ENCODE measurements at places on chromosomes 3 and 15. TPM values are rescaled to one million over a fixed set of nuclear protein-coding genes. Genes with fewer than 3 reads are reported as not detected.

GRCh38 chr3:121995161-121996137, 26.6 kb downstream of the ILDR1 start:
- DNase-seq: peak; percentile 86

DNA sequence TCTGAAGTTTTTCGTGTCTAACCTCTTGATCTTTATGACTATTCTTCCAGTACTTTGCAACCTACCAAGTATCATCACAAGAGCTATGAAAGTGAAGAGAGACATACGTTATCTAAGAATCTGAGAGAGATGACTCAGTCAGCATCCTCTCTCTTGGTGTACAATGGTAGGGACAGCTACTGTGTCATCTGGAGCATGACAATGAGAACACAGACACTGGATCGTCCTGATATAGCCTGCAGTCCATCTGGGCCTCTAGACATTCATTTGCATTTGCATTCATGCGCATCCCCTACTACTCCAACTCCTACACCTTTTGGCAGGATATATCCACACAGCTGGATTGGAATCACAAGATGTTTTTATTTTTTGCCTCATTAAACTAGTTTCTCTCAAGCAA, 115.2 kb downstream of the PEX5L start:
- no peak for DNase-seq

- no peak for DNase-seq
Measured at GRCh38 chr3:25826510-25826909, 36.6 kb downstream of the OXSM start.

DNA sequence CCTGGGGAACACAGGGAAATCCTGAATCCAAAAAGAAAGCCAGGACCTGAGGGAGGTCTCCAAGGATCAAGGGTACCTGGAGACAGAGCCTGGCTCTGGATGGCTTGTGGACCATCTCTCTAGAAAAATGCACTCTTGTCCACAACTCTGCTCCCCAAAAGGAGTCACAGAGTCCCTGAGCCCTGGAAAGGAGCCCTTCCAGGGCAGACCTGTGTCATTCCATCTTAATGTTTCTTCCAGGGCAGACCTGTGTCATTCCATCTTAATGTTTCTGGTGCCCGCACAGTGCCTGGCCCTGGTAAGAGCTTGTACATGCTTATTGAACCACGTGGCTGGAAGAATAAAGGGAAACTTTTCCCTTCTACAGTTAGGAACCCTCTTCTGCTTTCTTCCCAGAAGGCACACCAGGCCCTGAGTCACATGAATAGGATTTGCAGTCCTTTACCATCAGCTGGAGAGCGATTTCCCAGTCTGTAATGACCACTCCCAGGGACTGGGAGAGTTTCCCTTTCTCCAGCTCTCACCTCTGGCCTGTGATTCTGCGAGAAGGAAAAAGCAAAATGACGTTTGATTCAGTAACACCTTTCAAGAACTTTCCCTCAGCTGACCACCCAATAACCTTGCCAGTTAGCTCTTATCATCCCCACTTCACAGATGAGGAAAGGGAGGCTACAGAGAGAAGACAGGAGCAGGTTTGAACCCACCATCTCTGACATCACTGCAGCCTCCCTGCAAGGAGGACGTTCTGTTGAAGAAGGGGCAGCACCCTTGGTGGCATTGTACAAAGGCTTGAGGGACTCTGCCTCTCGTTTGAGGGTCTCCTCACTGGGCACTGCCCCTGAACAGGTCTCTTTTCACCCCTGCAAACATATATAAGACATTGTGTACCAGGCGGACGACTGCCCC, 35.8 kb upstream of the SLCO2A1 start:
- no peak for DNase-seq

DNA sequence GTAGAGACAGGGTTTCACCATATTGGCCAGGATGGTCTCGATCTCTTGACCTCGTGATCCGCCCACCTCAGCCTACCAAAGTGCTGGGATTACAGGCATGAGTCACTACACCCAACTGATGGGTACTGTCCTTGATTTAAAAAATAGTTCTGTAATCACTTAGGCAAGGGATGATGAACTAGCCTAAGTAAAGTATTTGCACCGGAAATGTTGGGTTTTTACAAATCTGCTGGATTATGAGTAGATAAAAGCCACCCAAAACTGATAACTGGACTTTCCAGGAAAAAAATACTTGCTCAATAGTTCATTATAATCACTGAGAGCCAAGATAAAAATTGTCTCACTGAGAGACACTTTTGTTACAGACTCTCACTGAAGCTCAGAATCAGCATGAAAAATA, 218.0 kb downstream of the WNT5A start:
- no peak for DNase-seq

- no peak for DNase-seq
Measured at GRCh38 chr3:150583028-150583427, 20.1 kb upstream of the SELENOT start.

- no peak for DNase-seq
Measured at GRCh38 chr3:13352621-13353131, 67.4 kb downstream of the NUP210 start.

GRCh38 chr3:11641683-11642430, 1.9 kb downstream of the VGLL4 start:
- DNase-seq: no peak

- peak; percentile 32 for DNase-seq
Measured at GRCh38 chr3:170414202-170414663, 4.4 kb upstream of the CLDN11 start.

- DNase-seq: no peak
Measured at GRCh38 chr15:75861750-75862402, 18.6 kb downstream of the UBE2Q2 start.

DNA sequence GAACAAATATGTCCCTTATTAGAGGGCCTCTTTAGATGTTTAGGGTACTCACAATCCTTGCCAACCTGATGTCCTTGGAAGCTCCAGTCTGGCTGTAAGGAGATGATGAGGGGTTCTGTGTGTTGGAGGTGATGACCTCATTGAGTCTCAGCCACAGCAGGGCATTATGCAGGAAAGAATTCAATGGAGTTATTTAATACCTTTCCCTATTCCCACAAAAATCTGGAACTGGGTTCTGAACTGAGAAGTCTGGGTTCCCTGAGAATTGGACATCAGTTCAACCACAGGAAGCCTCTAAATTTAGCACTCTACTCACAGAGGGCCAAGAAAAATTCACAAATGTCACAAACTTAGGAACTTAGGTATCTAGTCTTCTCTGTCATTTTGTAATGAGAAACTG, 36.9 kb downstream of the SLC35A5 start:
- DNase-seq: no peak

DNA sequence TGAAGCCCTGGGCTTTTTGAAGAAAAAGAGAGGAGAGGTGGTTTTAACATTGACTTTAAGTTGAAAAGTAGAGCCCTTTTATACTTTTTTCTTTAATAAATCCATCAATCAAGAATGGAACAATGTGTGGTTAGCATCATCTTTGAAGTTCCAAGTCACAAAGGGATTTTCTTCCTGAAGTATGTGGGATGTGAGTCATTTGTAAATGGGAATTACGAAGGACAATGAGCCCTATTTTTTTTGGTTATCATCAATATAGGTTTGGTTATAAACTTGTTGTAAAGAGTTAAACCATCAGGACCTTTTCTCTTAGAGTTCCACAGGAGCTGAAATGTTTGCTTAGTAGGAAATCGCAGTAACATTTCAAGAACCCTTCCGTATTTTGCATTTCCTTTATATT, 38.3 kb downstream of the PIK3CA start:
- no peak for DNase-seq

DNA sequence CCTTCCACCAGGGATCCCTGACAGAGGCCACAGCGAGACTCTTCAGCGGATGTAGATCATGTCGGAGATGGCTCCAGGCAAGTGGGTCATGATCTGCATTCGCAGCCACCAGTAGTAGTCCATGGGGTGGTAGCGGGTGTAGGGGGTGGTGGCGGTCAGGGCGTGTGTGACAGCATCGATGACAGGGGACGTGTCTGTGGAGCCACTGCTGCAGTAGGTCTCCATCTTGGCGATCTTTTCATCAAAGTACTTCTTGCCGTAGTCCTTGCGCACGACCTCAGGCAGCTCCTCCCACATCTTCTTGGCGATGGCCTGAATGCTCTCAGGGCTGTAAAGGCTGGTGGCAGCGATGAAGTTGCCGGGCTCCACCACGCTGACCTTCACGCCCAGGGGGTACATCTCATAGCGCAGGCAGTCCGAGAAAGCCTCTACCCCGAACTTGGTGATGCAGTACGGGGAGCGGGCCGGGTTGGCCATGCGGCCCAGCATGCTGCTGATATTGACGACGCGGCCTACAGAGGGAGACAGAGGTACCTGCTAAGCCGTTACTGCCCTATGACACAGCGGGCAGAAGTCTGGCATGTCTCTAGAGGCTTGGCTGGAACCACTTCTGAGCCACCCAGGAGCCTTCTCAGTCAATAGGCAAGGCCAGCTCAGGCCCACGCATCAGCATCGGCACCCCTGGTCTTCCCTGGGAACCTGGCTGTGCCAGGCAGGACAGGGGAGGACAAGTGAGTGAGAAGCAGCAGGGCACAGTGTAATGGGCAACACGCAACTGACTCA, 43.7 kb downstream of the BDH1 start:
- no peak for DNase-seq

DNA sequence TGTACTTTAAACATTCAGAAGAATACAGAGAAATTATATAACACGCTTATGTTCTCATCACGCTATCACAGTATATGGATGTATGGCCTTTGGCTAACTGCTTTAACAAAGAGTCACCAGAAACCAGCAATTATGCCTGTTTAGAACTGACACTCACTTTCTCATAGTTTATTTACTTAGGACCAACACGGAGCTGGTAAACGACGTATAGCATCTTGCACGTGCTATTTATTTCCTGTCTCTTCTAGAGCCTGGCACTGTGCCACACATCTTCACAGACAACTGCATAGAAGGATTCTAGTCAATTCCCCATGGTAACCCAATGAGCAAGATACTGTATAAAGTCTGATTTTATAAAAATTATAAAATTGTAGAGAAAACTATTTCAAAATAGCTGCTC, 43.6 kb downstream of the TBC1D2B start:
- DNase-seq: peak; percentile 76

- peak; percentile 53 for DNase-seq
Measured at GRCh38 chr15:89662893-89663626, 7.8 kb upstream of the KIF7 start.

GRCh38 chr3:158169091-158169491, 59.2 kb downstream of the RSRC1 start:
- no peak for DNase-seq

DNA sequence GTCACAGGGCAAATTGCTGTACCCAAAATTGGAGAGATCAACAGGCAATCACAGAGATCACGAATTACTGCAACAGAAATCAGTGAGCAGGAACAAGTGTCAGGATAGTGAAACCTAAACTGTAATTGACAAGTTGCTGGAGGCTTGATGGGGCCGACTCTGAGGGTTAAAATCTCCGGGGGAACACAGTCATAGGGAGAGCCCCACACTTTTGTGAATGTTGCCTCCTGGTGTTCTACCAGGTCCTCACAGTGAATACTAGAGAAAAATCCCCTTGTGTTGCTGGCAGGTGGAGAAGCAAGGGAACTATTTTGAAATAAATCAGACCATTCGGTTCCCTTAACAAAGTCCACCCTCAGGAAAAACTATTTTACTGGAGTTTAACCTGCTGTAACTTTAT, 697.5 kb upstream of the CBLB start:
- no peak for DNase-seq

- no peak for DNase-seq
Measured at GRCh38 chr15:90930861-90931574, 1.3 kb downstream of the HDDC3 start.

DNA sequence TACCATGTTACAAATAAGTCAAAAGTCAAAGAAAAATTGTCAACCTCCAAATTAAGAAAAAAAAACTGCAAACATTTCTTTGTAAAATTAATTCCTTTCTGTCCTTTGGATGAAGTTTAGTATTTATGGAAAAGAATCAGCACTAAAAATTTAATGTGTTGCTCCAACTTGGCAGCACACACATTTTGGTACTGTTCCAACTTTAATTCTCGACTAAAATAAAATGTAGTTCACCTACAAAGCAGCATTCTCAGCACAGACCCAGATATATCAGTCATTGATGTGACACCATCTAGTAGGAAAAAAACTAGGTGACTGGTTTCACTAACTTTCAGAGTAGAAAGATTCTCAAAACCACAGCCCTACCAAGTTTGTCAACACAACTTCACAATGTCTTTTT, 131.7 kb upstream of the ROBO2 start:
- no peak for DNase-seq

DNA sequence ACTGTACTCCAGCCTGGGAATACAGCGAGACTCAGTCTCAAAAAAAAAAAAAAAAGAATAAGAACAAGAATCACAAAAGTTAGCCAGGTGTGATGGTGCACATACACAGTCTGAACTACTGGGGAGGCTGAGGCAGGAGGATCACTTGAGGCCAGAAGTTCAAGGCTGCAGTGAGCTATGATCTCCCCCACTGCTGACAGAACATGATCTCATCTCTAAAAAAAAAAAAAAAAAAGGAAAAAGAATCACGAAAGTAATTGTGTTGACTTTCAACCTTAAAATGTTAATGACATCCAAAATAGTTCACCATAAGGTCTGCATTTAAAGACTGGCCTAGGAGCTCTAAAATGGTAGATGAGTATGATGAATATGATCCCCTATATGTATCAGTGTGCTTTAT, 68.0 kb upstream of the MAP4 start:
- DNase-seq: no peak

- DNase-seq: no peak
Measured at GRCh38 chr3:128824132-128824850, 55.1 kb upstream of the ACAD9 start.

DNA sequence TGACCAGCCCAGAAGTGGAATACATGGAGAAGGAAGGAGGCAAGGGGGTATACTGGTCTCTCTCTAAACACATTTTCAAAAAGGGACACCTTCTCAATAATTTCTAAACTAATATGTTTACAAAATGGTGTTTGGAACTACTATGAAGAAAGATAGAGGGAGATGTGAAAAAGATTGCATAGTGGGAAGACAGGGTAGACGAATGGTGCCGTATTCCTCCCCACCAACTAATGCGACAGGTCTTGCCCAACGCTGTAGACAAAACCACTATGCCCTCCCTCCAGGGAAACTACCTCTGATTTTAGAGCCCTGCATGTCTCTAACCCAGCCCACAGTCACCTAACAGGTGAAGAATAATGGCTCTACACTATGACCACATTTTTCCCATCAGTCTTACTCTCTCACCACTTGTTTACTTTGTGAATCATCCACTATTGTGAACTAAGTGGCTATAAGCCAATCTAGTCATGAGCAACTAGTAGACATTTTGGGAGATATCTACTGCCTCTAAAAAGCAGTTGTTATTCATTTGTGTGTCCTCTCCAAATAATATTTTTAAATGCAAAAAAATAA, 108.2 kb upstream of the UBE2E2 start:
- no peak for DNase-seq

GRCh38 chr3:171260899-171261298, 199.3 kb downstream of the TNIK start:
- DNase-seq: no peak

GRCh38 chr3:49007771-49008528, 759 bp downstream of the WDR6 start:
- peak; percentile 89 for DNase-seq

ALPK3 gene
- total RNA-seq: 1.4 TPM

ZNF662 gene
- 13.5 TPM for total RNA-seq

KBTBD8 gene
- total RNA-seq: 0.13 TPM

DUOXA1 gene
- total RNA-seq: 58.1 TPM

AAGAB gene
- 23.4 TPM for total RNA-seq

GRAMD1C gene
- 28.4 TPM for total RNA-seq

RYR3 gene
- total RNA-seq: 1.6 TPM

TGM5 gene
- total RNA-seq: 98.2 TPM

ZNF80 gene
- total RNA-seq: not detected

CAMK2N2 gene
- total RNA-seq: not detected

PXK gene
- 21.3 TPM for total RNA-seq

INO80 gene
- total RNA-seq: 44.3 TPM

ERICH6 gene
- total RNA-seq: not detected
